A375 (cell line): ENCODE measurements at places on chromosomes 1 and 21. TPM values are rescaled to one million over a fixed set of nuclear protein-coding genes. Genes with fewer than 3 reads are reported as not detected.

C1orf185 gene
- total RNA-seq = 0.74 TPM in 1 of 2 replicates, not detected in the other

KCND3 gene
- 0.11 TPM in 1 of 2 replicates, not detected in the other for total RNA-seq

SHISAL2A gene
- not detected in 2 replicates for total RNA-seq

CYP4Z1 gene
- total RNA-seq = not detected in 2 replicates
